ENCODE measurements at places on chromosomes 12 and 14.

- no peak for DNase-seq
These were observed 18.7 kb downstream of the HVCN1 start for GRCh38 chr12:110670161-110670701.

DNA sequence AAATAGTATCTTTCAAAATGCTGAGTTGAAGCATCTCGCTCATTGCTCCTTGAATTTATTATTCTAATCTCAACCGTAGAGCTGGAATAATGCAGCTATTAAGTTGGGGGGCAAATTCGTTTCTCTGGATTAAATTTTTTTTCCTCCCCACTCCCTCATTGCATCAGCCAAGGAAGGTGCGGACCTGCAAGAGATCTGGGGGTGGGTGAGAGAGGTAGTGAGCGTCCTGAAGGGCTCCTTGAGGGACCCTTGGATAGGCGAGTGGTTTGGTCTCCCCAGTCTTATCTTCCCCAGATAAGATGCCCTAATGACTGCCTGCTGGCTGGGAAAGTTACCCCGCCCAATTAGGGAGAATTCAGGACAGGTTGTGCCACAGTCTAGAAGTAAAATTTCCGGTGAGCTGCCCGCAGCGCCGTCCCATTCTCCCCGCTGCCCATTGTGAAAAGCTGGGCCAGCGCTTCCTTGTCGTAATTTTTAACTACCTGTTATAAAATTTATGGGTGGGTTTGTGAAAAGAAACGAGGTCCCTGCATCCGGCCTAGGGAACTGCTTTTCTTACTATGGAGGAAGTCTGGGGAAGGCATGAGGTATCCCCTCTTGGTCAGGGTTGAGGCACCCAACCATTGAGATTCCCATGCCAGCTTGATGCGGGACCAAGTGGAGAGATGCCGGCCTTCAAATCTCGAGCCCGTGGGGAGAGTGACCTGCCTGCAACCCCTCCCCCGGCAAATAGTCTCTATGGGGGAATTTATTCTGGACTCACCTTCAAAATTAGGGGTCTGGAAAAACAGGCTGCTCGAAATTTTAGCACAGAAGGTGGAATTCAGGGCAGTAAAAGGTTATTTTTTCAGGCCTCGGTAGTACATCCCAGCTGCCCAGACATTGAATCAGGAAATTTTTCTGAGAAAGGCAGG lies 6.5 kb downstream of the HOXC8 start:
- no peak for DNase-seq

DNA sequence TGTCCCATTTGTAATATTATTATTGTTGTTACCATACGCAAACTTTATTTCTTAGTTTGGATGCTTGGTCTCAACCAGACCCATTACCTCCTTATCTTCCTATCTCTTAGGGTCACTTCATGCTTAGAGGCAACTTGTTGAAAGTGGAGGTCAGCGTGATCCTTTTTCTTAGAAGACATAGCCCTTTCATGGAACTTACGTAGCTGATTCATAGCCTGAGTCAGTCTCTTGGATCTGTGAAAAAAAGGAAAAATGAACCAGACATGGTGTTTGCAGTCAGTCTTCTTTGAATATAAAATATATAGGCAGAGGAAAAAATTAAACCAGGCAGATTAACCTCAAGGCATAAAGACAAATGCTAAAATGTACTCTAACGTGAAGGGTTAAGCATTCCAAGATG lies 613.7 kb downstream of the DIO2 start:
- no peak for DNase-seq

DNA sequence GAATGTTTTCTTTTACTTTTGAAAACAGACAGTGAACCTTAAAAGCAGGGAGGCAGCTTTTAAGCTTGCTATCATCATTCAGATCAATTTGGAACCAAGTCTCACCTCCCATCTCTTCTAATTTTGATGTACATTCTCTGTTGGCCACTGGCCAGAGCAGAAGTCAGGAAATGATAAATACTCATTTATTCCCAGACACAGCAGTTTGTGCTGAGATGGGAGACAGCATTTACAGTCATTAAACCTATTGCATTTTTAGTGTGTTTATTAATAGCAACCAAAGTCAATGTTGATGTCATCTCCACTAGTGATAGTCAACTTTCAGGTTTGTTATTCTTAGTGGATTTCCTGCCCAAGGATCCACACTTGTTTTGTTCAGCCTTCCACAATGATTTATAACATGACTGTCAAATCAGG lies 320.0 kb upstream of the ATP2B1 start:
- no peak for DNase-seq

DNA sequence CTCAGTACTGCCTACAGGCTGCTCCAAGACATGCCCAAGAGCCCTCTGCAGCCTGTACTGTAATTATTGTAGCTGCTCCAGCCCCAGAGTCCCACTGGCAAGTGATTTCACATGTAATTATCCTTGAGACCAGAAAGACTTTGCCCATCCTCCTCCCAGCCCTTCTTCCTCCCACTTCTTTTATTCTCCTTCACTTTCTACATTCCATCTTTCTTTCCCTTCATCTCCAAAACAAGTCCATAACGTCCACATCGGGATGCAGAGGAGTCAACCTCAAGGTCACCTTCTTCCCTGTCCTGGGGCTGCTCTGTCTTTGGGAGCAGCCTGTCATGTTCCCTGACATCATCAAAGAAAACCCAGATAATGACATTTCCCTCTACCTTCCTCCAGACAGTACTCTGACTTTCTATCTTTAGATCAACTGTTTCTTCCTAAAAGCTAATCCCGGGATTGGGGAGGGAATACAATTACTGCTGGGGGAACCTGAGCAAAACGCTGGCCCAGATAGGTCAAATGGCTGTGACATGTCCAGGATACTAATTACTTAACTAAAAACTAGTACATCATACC lies 39.1 kb downstream of the SLC8A3 start:
- DNase-seq: no peak

GRCh38 chr12:28506271-28506670 lies 316.0 kb downstream of the CCDC91 start:
- DNase-seq: no peak

DNA sequence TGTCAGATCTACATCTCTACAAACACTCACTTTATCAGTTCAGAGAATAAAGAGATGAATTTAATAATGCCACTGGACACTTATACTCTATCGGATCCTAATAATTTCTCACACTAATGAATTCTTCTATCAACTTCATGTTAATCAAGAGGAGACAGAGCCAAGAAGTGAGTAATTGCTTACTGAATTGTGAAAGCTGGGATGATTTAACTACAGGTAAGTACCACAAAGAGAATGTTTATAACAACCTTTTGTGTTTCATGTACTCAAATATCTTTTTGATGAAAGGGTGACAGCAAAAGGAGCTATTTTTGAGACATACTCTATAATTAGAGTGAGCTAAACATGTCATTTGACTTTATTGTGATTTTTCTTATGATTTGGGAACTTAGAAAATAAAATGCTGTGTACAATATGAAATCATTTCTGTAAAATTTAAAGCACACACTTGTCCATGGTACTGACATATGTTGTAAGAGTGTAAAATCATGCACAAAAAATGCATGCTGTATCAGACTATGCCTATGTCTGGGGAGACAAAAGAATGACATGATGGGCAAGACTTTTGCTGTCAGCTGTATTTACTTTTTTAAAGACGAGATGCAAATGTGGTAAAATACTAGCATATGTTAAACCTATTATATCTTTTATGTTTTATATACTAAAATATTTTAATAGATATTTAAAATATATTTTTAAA lies 361.2 kb downstream of the CCER1 start:
- no peak for DNase-seq

DNA sequence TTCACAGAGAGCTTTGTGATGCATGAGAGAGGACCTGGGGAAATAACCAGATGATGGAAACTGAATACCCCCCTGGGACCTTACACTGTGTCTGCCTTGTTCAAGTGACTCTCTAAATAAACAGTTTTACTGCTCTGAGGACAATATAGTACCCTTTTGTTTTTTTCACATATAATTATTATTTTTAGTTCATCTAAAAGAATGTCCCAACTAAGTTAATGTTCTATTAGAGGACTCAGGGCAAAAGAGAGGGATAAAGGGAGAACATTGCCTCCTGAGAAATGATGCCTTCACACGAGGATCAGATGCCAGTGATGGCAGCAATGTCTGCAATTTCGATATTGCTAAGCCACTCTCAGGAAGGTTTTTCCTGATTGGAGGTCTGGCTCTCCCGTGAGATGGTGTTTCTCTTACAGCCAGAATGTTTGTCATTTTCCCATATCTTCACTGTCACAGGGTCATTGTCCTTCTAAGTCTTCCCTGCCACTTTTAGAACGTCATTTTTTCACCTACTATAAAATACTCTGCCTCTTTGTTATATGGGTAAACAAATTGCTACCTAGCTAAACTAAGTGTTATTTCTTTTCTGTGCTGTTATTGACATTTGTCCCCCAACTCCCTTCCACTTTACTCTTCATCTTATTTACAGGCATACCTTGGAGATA lies 201.6 kb downstream of the RAD51B start:
- no peak for DNase-seq

GRCh38 chr12:68040450-68041075 lies 51.3 kb downstream of the IFNG-AS1 start:
- peak; percentile 66 for DNase-seq

DNA sequence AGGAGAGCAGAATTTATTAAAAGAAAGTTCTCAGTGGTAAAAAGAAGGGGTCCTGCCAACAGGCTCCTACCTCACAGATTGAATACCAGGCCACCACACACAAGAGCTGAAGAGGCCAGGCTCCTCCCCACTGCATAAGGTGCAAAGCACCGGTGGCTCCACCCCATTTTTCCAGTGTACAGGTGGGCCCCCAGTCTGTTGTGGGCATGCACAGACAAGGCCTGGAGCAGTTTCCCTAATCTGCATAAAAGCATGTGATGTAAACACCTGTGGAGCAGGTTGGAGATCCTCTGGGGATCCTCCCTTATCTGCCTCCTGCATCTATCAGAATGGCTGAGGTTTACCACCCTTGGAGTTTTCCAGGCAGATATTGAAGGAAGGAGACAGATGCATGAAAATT lies 45.7 kb upstream of the PDZRN4 start:
- DNase-seq: no peak

DNA sequence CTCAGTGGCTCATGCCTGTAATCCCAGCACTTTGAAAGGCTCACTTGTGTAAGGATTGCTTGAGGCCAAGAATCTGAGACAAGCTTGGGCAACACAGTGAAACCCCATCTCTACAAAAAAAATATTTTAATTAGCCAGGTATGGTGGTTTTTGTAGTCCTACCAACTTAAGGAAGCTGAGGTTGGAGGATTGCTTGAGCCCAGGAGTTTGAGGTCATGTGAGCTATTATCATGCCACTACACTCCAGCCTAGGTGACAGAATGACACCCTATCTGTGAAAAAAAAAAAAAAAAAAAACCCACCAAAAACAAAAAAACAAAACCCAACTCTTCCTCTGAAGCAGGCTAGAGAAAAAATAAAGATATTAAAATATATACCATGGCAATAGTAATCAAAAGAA lies 41.2 kb downstream of the TMEM116 start:
- no peak for DNase-seq

GRCh38 chr12:9711664-9712063 lies 21.2 kb downstream of the CLECL1 start:
- DNase-seq: no peak

- DNase-seq: no peak
These were observed 96.7 kb downstream of the RFLNA start for GRCh38 chr12:124391340-124392261.

GRCh38 chr14:67285876-67286452 lies 44.7 kb downstream of the PALS1 start:
- peak; percentile 27 for DNase-seq

DNA sequence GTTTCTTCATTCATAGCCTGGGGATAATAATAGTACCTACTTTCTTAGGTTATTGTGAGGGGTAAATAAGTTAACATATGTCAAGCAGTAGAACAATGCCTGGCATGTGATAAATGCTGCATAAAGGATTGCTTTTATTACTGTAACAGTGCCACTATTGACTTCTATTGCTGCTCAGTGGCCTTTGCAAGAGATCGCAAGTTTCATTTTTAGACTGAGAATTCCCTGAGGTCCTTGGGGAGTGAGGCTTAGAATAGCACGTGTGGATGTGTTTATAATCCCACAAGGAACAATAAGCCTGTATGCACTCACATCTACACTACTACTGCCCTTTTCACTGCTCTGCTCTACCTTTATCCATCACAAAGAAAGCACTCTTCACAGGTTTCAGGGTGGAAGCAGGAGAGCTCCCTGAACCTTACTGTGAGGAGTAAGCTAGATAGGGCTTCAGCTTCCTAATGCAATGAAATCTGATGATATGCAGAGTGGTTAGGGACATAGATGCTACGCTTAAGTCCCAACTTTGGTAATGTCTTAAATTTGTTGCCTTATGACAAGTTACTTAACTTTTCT lies 302.6 kb downstream of the SNAPC1 start:
- DNase-seq: peak; percentile 48

DNA sequence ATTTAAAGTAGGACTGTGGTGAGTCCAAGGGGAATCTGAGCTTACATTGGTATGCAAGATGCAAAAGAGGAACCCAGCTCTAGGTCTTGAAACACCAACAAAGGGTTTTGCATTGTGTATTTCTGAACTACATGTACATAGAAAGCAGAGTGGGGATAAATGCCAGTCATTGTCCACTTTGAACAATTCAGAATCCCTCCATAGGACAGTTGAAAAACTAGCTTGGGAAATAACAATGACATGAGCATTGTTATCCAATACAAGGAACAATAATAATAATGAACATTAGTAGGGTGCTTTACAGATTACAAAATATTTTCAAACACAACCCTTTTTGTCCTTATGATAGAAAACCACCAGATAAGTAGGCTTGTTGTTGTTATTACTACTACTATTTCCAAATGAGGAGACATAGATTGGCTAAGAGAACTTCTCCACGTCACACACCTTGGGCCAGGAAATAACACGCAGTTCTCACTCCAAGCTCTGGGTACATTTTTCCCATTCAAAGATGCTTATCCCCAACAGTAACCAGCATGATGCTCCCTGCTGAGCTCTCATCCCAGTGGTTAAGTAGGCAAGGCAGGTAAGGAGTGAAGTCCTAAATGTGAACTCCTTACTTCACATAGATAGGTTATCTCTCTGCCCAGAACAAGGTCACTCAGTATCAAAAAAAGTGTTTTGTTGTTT lies 51.7 kb upstream of the RASSF8 start:
- DNase-seq: no peak

- DNase-seq: no peak
These were observed 41.1 kb upstream of the CDKN3 start for GRCh38 chr14:54355698-54356097.

- no peak for DNase-seq
These were observed 21.9 kb downstream of the GABARAPL1 start for GRCh38 chr12:10234562-10234961.

DNA sequence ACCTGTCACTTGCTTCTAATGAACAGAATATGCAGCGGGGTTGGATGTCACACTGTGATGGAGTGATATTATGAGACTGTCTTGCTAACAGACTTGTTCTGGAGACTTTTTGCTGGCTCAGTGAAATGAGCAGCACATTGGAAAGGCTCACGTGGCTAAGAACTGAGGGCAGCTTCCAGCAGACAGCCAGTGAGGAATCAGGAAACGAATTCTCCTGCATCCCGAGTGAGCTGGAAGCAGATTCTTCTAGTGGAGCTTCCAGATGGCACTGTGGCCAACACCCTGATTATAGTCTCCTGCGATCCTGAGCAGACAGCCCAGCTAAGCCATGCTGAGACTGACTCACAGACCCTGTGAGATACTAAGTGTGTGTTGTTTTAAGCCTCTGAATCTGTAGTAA lies 16.1 kb upstream of the TSPAN9 start:
- DNase-seq: no peak

- no peak for DNase-seq
These were observed 18.7 kb downstream of the ANGEL1 start for GRCh38 chr14:76793956-76794355.

- no peak for DNase-seq
These were observed 4.5 kb upstream of the MIA2 start for GRCh38 chr14:39229222-39229543.
